ENCODE measurements at places on chromosomes 7 and 10. TPM values are rescaled to one million over a fixed set of nuclear protein-coding genes. Genes with fewer than 3 reads are reported as not detected.

The INHBA gene
- polyA plus RNA-seq: 3.3 TPM

GRCh38 chr7:121046893-121047468 lies 58.5 kb downstream of the CPED1 start:
- no peak for DNase-seq

- no peak for DNase-seq
These were observed 764.9 kb upstream of the MBL2 start for GRCh38 chr10:53537508-53537907.

The ADRB1 gene
- polyA plus RNA-seq: 33.4 TPM

GRCh38 chr7:46259947-46260346 lies 338.9 kb upstream of the IGFBP3 start:
- DNase-seq: no peak

The SLC26A5 gene
- 0.07 TPM for polyA plus RNA-seq

GRCh38 chr7:102095321-102096011 lies 191.2 kb upstream of the SH2B2 start:
- DNase-seq: no peak

GRCh38 chr7:50953820-50954219 lies 171.1 kb upstream of the GRB10 start:
- no peak for DNase-seq

The DMBT1 gene
- polyA plus RNA-seq: 0.09 TPM

Data from right cardiac atrium (tissue), 5 donors.